T-helper 1 cell (primary cell): ENCODE measurements at places on chromosomes 12 and 14.

DNA sequence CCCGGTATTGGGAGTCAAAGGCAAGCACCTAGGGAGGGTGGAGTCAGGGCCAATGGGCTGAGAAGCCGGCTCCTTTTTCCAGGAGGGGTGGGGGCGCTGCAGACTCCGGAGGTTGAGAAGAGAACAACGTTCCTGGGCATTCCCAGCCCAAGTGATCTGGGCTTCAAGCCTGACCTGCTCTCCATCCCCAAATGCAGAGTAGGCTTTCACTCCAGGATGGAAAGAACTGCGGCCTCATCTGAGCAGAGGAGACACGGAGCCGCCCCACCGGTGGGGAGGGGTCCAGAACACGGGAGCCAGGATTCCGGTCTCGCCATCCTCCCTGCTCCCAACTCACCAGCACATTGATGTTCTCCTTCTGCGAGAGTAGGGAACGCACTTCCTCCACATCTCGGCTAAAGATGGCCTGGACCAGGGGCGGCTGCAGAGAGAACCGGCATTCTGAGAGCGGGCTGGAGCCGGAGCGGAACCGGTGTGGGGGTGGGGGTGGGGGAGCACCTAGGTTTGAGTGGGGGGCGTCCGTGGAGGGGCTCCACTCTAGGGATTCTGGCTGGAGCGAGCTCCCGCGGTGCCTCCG, 605 bp downstream of the ANKRD52 start:
- DNase-seq: no peak

GRCh38 chr14:39229222-39229543, 4.5 kb upstream of the MIA2 start:
- no peak for DNase-seq

DNA sequence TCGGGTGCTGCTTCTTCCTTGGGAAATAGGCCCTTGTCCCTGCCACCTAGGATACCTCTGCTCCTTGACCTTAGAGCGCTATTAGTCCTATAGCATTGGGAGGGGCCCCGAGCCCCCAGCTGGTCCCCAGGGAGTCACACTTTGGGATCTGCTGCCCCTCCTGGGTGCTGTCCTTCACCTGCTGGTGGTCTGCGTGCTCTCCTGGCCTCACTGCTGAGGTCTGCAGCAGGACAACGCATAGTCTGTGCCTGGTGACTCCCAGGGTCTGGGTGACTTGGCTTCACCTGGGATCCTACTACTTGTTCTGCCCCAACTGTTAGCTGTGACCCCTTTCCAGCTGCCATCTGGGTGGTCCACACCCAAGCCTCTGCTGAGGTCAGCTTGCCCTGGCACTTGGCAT, 8.8 kb downstream of the TCL1B start:
- no peak for DNase-seq

- DNase-seq: no peak
Observed at GRCh38 chr12:2753536-2753935, 41.2 kb upstream of the FKBP4 start.
